Choroid plexus epithelial cell (primary cell): ENCODE measurements at places on chromosomes 1 and 21.

GRCh38 chr1:46639547-46639946, 22.9 kb upstream of the MOB3C start:
- DNase-seq = no peak

GRCh38 chr1:184533049-184533448, 146.2 kb downstream of the C1orf21 start:
- no peak for DNase-seq

DNA sequence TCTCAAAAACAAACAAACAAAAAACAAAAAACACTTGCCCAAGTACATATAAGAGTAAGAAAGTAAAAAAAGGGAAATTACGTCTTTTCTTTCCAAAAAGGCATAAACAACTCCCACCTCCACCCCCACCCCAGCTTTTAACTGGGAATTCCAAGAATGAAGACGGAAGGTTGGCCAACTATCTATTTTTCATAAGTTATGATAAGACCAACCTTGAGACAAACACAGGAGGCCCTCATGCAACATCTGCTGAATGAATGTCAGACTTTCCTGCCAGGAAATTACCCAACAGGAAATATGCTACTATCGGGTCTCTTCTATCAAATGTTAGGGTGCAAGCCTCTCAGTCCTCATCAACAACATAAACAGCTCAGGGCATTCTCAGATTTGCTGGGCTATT, 1.9 kb downstream of the BSDC1 start:
- DNase-seq = peak; percentile 51

GRCh38 chr1:167118188-167118587, 24.3 kb downstream of the STYXL2 start:
- no peak for DNase-seq
